Left renal pelvis (tissue), 4 donors: ENCODE measurements at places on chromosomes 16 and 17.

GRCh38 chr16:49664221-49665215 is 191.4 kb downstream of the ZNF423 start:
- DNase-seq: no peak

DNA sequence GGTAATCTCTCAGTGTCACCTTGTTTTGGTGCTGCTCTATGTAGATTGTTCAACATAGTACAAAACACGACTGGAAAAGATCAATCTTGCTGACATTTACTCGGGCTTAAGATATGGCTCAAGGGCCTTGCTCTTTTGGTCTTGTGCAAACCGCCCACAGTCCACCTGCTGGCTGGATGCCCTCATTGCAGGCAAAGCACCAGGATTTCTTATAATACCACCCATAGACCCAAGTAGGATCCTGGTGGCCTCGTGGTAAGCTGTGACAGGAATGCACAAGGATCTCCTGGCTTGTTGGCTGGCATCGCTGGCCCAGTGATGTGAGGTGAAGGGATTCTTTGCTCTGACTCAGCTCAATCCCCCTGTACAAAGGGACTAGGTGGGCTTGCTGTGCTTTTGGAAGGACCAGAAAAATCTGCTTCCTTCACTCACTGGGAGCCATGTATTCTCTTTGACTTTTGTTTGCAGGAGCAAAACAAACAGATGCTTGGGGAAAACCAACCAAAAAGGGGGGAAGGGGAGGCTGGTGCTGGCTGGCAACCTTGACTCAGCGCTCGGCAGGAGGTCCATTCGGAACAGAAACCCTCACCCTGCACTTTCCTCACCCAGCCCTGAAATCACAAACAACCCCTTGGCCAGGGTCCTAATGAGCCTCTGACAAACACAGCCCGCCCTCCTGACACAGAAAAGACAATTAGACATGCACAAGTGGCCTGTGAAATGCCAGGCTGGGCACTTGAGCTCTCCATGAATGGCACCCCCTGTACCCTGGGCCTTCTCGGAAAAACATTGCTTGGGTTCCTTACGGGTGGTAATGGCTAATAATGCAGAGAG is 36.6 kb upstream of the MED9 start:
- no peak for DNase-seq

DNA sequence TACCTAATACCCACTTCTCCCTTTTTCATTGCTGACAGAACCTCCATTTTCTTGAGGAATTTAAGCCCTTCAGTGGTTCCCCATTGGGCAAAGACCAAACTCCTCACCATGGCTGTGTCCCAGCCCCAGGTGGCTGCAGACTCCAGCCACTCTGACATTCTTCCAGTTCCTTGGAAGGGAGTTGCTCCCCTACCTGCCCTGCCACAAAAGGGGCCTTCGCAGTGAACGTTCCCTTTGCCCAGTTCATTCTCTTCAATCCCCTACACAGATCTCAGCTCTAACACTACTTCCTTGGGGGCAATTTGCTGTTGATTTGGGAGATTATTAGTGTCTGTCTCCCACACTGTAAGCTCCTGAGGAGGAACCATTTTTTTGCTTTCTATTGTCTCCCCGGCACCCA is 3.2 kb upstream of the AKTIP start:
- DNase-seq: no peak

DNA sequence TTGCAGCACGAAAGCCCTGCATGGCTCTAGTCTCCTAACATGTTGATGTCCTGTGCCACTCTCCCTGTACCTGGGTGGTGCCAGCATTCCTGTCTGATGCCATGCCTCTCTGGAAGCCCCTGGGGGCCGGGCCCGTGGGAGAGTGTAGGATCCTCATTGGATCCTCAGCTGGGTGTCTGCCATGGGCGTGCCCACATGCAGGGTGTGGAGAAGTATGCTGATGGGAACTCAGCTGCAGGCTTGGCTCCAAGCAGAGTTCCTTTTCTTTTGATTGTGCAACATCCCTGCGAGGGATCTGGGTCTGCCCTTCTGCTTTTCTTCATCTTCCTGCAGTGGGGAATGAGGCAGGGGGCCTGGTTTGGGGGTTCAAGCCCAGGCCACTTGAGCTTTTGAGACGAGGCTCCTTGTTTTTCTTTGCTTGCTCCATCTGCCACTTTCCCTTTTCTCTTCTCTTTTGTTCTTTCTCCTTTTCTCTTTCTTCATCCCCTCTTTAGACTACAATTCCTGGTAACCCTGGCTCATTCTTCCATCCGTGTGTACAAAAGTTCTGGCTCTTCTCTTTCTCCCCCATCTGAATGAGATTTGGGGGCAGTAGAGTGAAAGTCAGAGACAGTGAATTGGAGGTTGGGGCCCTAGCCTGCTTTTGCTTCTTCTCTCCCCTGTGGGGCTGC is 32.9 kb downstream of the KSR1 start:
- no peak for DNase-seq

DNA sequence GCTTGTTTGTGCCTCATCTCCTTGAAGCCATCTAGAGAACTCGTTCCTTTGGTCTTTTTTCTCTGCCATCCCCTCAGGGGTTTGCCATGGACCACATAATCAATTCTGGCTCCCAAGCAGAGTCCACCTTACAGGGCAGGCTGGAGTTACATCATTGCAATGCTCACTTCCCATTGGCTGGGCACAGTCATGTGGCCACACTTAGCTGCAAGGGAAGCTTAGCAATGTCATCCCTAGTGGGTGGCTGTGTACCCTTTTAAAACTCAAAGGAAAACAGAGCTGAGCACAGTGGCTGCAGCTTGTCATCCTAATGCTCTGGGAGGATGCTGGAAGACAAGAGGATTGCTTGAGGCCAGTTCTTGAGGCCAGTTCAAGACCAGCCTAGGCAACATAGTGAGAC is 41.9 kb upstream of the POLR3E start:
- no peak for DNase-seq

GRCh38 chr16:50736448-50736847 is 5.4 kb upstream of the CYLD start:
- no peak for DNase-seq

DNA sequence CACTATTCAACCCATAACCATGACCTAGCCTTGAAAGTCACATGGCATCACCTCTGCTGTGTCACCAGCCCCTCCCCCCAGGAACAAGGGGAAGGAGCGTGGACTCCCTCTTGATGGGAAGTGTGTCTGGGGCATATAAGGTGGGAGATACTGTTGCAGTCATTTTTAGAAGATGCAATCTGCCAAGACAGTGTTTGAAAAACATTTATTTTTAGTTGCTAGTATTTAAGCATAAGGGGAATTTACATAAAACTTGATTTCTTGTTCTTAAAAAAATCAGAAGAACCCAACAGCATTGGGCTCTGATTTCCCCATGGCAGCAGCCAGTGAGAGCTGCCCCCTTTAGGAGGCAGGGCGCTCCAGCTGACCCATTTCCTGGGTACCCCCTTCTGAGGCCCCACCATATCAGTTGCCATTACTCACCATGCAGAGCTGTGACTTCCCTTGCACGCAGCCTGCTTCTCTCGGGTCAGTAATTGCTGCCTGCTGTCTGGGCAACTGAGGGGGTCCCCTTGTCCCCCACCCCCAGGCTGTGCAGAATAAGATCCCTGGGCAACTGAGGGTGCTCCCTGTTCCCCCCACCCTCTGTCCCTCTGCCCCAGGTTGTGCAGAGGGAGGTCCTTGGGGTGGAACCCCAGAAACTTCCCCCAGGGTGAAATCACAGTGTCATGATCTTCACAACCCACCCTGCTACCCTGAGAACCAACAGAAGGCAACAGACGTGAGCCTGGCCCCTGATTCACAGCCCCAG is 11.8 kb upstream of the CDC42EP4 start:
- DNase-seq: no peak

- no peak for DNase-seq
Measured at GRCh38 chr16:8377864-8378263, 212.4 kb downstream of the TMEM114 start.

DNA sequence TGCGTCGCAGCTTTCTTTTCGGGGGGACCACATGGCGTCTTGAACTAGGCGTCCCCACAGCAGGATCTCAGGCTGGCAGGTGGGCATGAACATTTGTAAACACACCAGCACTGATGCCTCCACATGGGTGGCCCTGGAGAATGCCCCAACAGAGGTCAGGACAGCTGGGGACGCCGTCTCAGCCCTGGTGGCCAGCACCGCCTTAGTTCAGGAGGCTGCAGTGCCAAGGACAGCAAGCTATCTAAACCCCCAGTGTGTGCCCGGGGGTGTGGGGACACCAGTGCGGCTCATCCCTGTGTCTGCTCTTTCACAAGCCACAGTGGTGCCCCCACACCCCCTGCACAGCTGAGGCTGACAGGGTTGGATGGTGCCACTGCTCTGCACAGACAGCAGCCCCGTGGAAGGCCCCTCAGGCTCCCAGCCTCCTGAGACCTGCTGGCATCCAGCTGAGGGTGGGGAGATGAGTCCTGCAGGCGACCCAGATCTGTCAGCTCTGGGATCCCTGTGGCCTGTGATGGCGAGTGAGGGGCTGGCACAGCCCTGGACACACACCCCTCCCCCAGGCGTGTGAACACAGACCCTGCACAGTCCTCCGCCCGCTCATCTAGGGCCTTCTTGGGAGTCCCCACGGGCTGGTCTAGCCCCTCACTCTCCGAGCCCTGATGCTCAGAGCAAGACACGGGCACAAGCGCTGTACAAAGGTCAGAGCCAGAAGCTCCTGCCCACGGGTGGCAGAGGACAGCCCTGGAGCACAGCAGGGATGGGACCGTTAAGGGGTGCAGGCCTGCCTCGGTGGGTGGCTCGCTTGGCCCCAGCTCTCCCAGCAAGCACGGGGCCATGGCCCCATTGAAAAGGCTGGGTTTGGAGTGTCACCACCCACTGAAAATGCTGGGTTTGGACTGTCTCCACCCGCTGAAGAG is 10.7 kb downstream of the FSCN2 start:
- DNase-seq: no peak

DNA sequence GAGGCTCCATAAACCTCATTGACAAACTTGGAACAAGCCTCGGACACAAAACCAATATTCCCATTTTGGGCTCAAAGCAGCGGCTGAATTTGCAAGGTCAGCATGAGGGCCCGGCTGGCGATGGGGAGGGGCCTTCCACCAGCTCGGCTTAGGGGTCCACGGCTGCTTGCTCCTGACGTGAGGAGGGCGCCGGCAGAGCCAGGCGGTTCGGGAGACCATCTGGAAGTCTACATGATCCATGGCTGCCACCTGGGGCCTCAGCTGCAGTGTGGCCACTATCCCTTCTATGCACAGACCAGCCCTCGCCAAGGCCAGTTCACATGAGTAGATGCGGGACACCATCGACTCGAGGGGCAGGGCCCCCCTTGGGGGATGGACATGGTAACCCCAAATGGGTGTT is 39.1 kb downstream of the NDEL1 start:
- DNase-seq: no peak

- DNase-seq: no peak
Measured at GRCh38 chr17:75191584-75191983, 8.8 kb upstream of the SUMO2 start.

- no peak for DNase-seq
Measured at GRCh38 chr16:15037003-15037402, 18.9 kb downstream of the NTAN1 start.

DNA sequence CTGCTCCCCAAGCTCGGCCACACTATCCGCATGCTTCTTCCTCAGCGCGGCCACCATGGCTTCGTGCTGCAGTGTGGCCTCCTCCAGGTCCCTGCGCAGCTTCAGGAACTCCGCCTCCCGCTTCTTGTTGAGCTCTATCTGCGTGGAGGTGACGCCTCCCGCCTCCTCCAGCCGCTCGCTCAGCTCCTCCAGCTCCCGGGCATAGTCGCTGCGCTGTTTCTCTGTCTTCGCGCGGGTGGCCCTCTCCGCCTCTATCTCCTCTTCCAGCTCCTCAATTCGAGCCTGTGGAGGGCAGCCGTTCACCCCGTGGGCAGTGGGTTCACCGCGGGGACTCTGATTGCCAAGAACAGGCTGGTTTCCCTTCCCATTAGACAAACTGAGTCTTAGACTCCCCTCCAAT is 19.0 kb downstream of the MYH3 start:
- no peak for DNase-seq

- no peak for DNase-seq
Measured at GRCh38 chr16:25224731-25225319, 8.1 kb downstream of the AQP8 start.

DNA sequence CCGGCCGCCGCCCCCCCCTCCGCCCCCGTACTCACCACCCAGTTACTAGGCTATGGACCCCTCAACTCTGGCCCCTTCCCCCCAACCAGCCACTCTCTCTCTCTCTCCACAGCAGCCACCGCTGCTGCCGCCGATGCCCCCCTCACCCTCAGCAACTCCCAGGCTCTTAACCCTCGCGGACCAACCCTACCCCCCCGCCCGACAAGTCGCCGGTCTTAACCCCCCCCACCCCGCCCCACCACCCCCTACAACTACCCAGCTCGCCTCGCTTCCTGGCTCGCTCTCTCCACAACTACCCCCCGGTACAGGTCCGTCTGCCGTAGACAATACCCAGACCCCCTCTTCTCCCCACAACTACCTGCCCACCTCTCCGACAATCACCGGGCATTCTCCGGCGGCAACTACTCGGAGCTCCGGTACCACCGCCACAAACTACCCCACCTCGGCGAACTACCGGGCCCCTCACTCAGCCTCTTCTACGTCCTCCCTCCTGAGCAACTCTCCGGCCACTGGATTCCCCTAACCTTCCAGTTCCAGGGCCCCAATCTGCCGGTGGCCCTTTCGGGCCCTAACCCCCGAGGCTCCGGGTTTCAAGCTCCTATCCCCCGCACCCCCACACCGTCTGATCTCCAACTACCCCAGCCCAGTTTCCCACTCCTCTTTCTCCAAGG is 702 bp downstream of the PHF23 start:
- DNase-seq: no peak

- no peak for DNase-seq
Measured at GRCh38 chr17:8332688-8333087, 7.0 kb upstream of the ODF4 start.

GRCh38 chr17:33838281-33838680 is 416.8 kb upstream of the CCL2 start:
- DNase-seq: no peak

DNA sequence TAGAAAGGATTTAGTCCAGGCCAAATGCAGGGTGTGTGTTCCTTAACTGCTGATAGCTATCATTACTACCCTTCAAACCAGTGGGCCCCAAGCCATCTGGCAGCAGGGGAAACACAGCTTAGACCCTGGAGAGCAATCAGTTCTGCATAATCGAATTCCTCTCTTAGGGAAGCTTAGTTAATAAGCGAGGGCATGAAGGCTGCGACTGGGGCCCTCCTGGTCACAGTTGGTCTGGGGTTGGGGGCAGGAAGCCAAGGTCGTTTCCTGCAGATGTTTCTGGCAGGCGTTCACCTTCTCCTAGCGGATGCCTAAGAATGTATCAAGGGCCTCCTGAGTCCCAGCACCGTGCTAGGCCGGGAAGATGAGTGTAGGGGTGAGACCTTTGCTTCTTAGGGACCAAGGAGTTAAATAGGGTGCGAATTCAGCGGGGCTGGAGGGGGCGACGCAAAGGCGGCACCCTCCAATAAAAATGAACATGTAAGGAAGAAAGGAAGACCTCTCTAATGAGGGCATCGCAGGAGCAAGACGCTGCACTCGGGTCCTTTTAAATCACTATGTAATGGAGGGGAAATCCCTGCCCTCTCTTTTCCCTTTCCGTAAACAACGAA is 16.5 kb upstream of the EEF2K start:
- no peak for DNase-seq

- no peak for DNase-seq
Measured at GRCh38 chr17:1557355-1558095, 5.1 kb downstream of the PITPNA start.

- no peak for DNase-seq
Measured at GRCh38 chr17:57261084-57261461, 4.8 kb downstream of the MSI2 start.

GRCh38 chr16:28883221-28883996 is 5.1 kb downstream of the ATP2A1 start:
- DNase-seq: no peak
